ENCODE measurements at places on chromosomes 12 and 14.

DNA sequence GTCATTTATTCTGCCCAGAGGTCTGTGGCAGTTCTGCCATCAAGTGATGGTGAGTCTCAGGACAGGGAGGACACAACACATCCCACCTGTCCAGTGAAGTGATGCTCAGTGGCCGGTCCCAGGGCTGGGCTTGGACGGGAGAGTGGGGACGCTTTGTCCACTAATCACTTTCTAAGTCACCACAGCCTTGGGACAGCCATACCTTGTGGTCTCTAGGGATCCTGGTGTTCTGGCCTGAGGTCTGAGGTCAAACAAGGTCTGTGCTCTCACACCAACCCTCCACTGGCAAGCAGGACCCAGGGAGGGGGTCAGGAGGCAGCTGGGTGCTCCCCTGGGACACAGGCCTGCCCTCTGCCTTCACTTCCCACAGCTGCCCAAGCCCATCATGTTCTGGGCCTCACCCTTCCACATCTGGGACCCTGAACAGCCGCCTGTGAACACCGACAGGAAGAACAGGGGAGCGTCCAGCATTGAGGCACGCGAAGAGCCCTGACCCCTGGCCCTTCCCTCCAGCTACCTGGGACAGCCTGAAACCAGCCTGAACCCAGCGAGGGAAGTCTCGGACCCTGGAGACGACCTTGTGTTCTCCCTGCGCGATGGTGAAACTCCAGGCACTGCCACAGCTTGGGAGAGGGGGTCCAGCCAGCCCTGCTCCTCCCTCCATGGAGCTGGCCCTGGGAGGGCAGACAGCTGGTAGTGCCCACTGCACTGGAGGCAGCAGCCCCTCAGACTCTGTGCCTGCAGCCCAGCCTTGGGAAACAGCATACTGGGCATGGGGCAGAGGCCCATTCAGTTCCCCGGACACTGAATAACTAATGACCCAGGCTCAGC lies 19.7 kb upstream of the GPR132 start:
- DNase-seq, result no peak

- DNase-seq, result no peak
Observed at GRCh38 chr14:97428808-97429440, 631.7 kb downstream of the VRK1 start.

- DNase-seq, result peak; percentile 53
Observed at GRCh38 chr12:75641031-75641780, 129.8 kb upstream of the KRR1 start.

- DNase-seq, result peak; percentile 27
Observed at GRCh38 chr14:61281186-61281947, at the start of gene TMEM30B. Gene TMEM30B (minus strand): TSS chr14:61281338. CDS start chr14:61281147, 191 bp downstream.

DNA sequence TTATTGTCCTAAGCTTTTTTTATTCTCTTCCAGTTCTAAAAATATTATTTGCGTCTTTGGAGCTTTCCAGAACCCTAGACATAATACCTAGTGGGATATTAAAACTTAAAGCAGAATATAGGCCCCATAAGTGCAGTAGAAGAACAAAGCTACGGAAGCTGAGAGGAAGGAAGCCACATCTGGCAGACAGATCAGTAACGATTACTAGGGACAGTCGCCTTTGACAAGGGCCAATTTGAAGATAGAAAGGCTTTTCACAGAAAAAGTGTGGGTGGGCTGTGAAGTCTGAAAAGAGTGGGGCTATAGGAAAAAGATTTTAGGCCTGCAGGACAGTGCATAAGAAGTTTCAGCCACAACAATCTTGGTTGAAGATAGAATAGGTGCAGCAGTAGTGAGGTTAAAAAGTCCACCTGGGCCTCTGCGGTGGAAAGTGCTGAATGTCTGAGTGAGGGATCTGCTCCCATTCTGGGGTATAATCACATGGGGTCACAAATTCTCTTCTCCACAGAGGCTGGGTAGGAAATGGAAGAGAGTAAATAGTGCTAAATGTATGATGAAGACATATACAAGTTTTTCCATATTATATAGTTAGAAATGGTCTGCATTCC lies 114.5 kb downstream of the CMAS start:
- DNase-seq, result no peak

GRCh38 chr12:59446116-59446515 lies 149.7 kb upstream of the SLC16A7 start:
- DNase-seq, result no peak

- DNase-seq, result no peak
Observed at GRCh38 chr14:53517270-53517960, 364.3 kb upstream of the DDHD1 start.

GRCh38 chr14:100155049-100155621 lies 4.3 kb downstream of the DEGS2 start:
- no peak for DNase-seq

- no peak for DNase-seq
Observed at GRCh38 chr12:130462558-130463274, 125.0 kb downstream of the PIWIL1 start.

DNA sequence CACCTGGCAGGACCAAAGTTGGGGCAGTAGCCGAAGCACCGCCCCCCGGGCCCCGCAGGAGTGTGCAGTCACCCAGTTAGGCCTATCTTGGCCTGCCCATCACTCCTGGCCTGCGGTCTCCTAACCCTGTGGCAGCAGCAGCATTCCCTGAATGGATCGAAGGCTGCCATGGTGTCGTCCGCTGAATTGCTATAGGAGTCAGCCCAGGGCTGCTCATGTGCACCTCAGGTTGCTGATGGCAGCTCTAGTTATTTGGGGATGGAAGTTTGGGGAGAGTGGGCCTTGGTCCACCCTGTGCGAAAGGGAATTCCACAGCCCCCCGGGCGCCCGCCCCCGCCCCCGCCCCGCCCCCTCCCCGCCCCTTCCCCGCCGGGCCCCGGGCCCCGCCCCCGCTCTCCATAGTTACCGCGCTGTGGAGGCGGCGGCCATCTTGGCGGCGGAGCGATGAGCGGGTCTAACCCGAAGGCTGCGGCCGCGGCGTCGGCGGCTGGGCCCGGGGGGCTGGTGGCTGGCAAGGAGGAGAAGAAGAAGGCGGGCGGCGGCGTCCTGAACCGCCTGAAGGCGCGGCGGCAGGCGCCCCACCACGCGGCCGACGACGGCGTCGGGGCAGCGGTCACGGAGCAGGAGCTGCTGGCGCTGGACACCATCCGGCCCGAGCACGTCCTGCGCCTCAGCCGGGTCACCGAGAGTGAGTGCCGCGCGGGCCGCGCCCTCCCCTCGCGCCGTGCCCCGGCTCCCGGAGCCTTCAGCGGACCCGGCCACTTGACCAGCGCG lies at the start of gene UNC119B:
TSS of gene UNC119B (plus strand) at position 428 of the 774 bp plus-strand sequence. CDS start at position 445, 17 bp downstream.
- peak; percentile 90 for DNase-seq

GRCh38 chr12:67517181-67517887 lies 131.2 kb upstream of the DYRK2 start:
- no peak for DNase-seq

DNA sequence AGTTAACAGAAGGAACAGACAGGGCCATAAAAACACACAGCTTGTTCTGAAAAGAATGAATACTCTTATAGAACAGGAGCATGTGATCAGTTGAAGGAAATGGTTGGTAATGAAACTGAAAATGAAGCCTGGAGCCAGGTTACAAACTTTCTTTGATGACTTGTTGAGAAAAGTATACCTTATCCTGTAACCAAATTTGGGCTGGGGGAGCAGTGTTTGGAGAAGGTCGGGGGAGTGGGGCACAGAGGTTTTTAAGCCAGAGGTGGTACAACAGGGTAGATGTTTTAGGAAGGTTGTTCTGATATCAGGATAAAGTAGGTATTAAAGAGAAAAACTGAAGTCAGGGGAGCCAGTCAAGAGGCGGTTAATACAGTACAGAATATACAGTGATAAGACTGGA lies 8.2 kb downstream of the GOLT1B start:
- peak; percentile 46 for DNase-seq

- DNase-seq, result no peak
Observed at GRCh38 chr12:112270673-112271072, 111.6 kb downstream of the HECTD4 start.

- no peak for DNase-seq
Observed at GRCh38 chr14:51079489-51079888, 15.4 kb downstream of the TRIM9 start.

- peak; percentile 78 for DNase-seq
Observed at GRCh38 chr14:54622192-54622958, 55.4 kb downstream of the SAMD4A start.

DNA sequence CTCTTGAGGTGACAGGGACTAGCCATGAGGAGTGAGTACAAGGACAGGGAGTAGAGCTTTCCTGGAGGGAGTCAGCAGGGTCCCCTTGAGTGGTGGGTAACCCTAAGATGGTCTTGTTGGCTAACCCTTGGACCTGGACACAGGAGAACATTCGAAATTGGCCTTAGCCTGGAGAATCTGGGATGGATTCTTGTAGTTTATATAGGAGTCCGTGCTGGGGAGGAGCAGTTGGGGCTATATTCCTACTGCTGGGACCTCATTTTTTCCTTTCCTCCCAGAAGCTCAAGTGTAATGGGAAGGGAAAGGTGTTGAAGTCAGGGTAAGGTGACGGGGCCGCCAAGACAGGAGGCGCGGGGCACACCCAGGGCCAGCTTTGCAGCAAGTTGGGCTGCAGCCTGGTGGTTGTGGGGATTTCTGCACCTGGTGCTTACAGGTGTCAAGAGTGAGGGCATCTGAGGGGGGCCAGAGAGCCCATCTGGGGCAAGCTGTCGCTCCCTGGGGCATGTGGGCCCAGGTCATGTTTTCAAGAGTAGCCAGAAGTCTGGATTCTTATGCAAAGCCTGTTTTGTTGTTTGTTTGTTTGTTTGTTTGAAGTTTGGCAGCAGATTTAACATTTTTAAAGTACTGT lies 5.1 kb downstream of the BCL7A start:
- peak; percentile 24 for DNase-seq

DNA sequence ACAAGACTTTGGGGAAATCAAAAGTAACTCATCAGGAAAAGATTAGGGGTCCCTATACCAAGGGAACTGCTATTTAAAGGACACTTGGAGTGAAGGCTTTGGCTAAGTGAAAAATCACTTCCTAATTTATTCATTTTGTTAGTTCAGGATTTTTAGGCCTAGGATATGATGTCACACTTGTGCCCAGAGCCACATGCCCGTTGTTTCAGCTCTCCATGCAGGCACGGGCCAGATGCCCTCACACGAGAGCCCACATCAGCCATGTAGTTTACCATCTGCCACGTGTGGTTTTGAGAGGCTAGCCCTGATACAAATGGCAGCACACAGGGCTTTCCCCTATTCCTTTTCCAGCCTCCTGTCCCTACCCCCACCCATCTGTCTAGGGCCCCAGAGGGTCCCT lies 11.9 kb upstream of the LRP1-AS start:
- DNase-seq, result no peak

GRCh38 chr14:99067927-99068326 lies 204.1 kb downstream of the BCL11B start:
- DNase-seq, result no peak

- no peak for DNase-seq
Observed at GRCh38 chr12:92563819-92564218, 139.0 kb upstream of the PLEKHG7 start.

GRCh38 chr14:61335671-61336275 lies 14.4 kb downstream of the PRKCH start:
- DNase-seq, result no peak

DNA sequence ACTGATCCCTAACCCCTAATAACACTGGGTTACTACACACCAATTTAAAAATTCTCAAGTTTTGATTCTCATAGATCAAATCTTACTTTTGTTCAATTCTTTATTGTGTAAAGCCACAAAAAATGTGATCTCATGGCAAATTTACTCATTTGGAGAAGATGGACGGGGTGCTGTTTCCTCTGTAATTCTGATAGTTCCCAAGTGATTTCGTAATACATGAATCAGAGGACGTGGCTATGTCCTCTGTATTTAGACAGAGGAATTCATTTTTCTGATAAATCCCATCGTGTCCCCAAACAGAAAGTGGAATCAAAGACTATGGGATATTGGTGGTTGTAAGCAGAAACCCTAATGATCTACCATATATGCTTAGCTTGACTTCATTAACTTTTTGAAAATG lies 76.6 kb upstream of the GNG2 start:
- DNase-seq, result no peak

DNA sequence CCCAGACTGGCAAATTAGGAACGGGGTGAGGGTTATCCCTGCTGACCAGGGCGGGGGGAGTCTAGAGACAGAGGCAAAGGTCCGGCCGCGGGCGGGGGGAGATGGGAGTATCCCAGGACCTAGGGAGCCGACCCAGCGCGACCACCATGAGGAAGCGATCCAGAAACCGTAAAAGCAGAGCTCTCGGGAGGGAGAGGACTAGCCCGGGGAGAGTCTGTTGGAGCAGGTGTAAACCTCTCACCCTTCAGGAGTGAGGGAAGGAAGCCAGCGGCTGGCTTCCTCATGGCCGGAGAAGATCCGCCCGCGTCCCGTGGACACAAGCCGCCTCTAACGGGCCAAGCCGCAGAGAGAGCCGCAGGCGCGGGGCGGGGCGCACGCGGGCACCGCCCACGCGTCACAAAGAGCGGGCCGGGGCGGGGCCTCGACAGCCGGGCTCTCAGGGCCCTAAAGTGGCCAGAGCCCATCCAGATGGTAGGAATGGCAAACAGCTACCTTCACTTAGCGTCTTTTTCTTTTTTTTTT lies at the start of gene ACRBP:
TSS of gene ACRBP (minus strand) at position 350 of the 522 bp plus-strand sequence. CDS start at position 284, 66 bp downstream.
- DNase-seq, result peak; percentile 81

DNA sequence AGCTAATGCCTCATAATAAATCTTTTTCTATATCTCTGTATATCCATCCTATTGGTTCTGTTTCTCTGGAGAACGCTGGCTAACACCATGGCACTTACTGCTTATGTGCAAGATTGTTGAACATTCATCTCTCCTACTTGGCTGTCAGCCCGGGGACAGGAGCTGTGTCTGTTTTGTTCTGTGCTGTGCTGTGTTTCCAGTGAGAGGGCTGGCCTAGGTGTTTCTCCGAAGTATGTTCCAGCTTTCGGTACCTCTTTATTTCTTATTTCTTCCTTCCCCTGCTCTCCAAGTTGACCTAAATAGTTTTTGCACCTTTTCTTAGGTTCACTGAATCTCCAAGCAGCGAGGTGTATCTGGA lies 18.8 kb upstream of the NR4A1 start:
- no peak for DNase-seq

DNA sequence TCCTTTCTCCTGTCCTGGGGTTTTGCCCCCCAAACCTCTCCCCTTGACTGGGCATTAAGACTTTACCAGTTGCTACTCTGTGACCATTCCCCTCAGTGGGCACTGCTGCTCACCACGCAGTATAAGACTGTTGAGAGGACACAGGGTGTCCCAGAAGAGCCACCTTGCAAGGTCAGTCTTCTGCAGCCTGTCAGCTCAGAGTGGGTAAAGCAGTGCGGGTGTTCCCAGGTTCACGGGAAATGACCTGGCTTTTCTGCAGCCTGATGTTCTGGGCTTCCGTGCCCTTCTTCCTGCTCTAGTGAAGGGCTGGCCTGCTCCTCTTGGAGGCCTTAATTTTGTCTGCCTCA lies 34.2 kb downstream of the KCNA1 start:
- DNase-seq, result no peak

DNA sequence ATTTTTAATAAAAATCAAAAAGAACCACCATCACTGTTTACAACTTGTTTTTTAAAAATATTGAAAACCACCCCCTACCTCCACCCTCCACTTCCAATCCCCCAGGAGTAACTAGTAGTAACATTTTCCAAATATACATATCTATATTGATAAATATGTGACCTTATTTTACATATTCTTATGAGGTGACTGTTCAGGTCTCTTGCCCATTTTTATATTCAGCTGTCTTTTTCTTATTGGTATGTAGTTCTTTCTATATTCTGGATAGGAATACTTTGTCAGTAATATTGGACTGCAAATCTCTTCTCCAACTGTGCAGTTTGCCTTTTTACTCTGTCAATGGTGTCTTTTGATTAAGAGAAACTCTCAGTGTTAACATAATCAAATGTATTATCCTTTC lies 59.0 kb upstream of the EIF5 start:
- DNase-seq, result no peak
